NCI-H748 treated with DMSO at 0.1 percent for 48 hours (cell line): ENCODE measurements at places on chromosomes 2 and 18.
A peak's percentile ranks its signal among the peaks of the same experiment; 100 is the strongest.

DNA sequence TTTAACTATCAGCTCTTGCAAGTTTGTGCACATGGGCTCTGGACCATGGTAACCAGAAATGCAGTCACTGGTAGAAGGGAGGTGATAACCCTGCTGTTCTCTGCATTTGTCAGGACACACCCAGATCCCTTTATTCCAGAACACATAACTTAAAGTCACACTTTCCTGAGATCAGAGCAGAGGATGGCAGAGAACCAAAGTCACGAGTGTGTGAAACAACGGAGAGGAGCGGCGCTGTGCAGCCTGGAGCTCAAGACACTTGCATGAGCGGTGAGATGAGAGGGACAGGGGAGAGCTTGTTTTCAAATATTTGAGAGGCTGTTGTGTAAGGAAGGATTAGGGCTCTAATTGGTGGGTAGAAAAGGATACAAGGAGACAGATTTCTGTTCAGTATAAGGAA is 43.3 kb upstream of the AAK1 start:
- DNase-seq: no peak

GRCh38 chr2:55157474-55157884 is 74.6 kb downstream of the CLHC1 start:
- DNase-seq: no peak

- no peak for DNase-seq
These were observed 74.1 kb downstream of the OSBPL6 start for GRCh38 chr2:178268435-178268834.

- DNase-seq: no peak
These were observed 3.7 kb upstream of the SIX3 start for GRCh38 chr2:44937688-44938240.

- DNase-seq: peak; percentile 95
These were observed 164.8 kb upstream of the ACVR2A start for GRCh38 chr2:147679955-147680531.

DNA sequence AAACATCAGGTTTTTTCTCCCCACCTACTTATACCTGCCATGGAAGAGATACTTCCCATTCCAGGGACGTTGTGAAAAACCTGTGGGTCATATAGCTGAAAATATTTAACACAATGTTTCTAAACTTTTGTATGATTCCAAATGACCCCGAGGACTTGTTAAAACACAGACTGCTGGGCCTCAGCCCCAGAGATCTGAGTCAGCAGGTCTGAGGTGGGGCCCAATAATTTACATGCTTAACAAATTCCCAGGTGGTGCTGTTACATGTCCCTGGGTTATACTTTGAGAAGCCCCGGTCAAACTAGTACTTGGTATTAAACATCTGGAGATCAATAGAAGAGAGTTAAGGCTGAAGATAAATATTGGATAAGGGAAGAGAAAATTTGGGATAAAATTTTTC is 71.4 kb upstream of the FRZB start:
- no peak for DNase-seq

- no peak for DNase-seq
These were observed 1.5 kb downstream of the RAX start for GRCh38 chr18:59271606-59272220.

DNA sequence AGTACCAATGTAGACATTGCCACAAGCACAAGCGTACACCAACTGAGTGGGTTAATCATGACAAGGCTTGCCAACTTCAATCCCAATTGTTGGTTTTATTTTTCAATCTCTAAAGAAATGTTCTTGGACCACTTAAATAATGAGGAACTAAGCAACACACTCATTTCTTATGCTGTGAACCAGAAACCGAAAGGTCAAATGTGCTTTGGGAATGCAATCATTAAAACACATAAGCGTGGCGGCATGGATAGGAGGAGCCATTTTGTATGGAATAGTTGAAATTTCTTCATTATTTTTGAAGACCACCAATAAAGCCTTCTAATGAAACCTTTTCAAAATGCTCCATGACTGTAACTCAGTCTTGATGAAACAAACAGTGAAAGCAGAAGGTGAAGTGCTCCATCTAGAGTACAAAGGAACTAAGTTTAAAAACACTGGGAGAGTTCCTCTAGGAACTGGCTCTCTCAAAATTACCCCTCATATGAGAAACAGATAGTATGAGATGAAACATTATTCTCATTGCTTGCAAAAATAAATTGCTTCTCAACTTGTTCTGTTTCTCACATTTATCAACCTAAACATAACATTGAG is 113.2 kb upstream of the CHST9 start:
- peak; percentile 60 for DNase-seq

DNA sequence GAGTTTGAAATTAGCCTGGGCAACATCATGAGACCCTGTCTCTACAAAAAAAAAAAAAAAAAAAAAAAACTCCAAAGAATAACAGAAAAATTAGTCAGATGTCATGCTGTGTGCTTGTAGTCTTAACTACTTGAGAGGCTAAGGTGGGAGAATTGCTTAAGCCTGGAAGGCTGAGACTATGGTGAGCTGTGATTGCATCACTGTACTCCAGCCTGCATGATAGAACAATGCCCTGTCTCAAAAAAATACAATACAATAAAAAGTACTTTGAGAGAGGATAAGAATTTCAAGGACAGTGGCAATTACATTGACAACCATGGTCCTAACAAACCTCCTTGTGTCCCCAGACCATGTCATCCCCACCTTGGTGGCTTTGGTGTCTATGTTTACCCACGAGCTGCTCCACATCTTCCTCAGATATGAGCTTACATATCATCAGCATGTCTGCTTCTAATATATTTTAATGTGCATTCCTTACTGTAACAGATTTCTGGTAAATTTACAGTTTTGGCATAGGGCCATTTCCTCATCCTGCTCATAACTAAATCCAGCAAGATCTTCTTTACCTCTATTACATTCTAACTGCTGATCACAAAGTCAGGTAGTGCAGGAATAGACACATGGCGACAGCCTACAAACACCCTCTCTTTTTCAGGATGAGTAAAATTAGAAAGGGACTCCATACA is 437.7 kb upstream of the HNRNPA3 start:
- no peak for DNase-seq

DNA sequence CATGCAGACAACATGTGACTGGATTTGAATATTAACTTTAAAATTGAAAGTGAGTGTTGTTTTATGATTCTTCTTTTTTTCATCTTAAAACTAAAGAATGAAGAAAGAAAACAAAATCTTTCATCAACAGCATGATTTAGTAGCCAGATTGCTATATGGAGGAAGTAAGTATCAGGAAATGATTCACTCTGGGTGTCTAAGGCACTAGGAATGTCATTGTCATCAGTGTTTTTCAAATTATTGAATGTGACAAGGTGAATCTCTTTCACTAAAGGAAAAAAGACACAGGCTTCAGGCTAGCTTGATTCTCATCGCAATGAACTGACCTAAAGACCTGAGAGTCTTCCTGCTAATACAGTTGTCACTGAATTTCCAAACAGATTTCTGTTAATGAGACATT is 430.1 kb downstream of the FBXO15 start:
- DNase-seq: no peak

- DNase-seq: no peak
These were observed 1469.7 kb upstream of the PIK3C3 start for GRCh38 chr18:40485318-40485717.

DNA sequence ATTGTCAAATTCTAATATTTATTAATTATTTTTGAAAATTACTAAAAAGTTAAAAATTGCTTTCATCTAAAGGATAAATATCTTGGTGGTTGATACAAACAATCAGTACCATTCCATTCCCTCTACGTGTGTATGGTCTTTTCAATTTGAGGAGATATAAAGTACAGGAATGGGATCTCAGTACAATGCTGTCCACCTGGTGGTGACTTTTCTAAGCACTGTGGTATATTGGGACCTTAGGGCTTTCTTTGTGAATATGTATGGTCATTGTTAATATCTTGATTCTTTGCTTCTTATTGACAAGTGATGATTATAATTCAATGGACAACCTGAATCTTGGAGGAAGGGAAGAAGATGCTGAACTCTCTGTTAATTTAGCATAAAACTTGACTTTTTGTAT is 83.1 kb downstream of the NBEAL1 start:
- no peak for DNase-seq

- DNase-seq: no peak
These were observed 55.3 kb downstream of the TWIST2 start for GRCh38 chr2:238903141-238903540.

GRCh38 chr2:147649286-147649685 is 195.5 kb upstream of the ACVR2A start:
- no peak for DNase-seq

DNA sequence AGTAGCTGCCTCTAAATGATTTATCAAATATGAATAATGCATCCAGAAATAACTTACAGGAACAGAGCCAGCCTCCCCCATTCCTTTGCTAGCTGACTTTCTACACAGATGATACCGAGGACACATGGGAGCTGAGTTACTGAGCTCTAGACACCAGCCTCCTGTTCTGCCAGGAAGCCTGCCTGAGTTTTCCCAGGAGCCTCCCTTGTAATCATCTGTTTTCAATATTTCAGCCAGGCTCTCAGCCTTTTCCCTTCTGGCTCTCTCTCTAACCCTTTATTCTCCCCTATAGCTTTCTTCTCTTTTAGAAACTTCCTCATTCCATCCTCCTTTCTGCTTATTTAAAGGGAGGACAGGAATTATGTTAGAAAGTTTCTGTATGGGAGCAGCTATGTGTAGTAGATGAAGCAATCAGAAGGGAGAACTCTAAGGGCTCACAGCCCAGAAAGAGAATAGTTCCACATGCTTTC is 911.6 kb downstream of the TDRD15 start:
- DNase-seq: no peak

DNA sequence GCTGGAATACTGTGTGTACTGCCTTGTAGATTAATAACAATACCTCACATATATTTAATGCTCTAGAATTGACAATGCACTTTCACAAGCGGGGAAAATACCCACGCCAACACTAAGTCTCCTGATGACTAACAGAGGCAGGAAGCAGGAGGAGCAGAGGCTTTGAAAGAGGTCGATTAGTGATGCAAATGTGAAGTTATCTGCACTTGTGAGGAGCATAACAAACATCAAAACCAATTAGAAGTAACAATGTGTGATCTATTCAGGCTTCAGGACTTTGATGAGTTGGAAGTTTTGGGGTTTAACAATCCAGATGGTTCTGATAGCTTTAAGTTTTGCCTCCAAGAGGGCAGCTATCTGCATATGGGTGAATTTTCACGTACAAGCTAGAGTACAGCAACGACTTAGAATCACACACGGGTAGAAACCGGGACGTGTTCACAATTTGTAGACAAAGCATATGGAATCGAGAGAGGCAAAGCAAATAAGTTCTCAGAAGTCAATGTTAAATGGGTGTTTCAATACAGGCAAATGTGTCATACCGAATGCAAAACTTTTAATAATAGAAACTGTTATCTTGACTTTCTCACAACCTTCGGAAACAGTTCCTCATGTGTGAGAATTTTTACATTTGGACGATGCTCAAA is 114.5 kb downstream of the METTL8 start:
- no peak for DNase-seq

GRCh38 chr2:61928826-61929461 is 23.5 kb downstream of the COMMD1 start:
- DNase-seq: no peak

DNA sequence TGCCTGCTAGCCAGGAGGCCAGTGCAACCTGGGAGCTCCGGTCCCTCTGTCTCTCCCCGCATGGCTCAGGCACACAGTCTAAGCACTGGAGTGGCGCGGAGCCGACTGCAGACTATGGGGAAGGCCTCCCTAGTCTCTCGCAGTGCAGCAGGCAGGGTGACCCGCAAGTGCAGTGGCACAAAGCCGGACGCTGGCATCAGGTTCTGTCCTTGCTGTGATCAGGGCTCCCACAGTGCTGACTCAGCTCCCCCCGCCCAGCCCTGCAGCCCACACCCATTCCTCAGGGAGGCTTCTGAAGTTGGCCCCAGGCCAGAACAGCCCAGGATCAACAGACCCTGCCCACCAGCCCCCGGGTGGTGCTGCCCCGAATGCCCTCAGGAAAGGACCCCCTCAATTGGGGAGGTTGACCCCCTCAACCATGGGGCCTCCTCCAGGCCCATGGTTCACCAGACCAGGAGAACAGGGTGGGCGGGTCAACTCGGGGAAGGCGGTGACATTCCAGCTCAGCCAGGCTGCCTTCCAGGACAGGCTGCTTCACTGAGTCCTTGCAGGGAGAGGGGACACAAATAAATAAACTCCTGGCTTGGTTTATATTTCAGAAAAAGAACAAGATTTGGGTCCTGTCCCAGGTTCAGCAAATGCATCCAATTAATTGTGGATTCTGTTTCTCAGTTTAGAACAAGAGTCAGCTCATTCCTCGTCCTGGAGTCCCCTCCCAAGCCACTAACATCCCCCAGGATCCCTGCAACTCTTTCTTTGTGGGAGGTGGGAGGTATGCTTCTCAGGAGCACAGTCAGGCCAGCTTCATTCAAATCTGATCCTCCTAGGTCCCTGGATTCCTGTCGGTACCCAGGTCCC is 12.2 kb downstream of the BIN1 start:
- DNase-seq: no peak

GRCh38 chr2:71901466-71901865 is 246.2 kb downstream of the CYP26B1 start:
- no peak for DNase-seq

- no peak for DNase-seq
These were observed 11.2 kb downstream of the TMEM37 start for GRCh38 chr2:119442850-119443249.

GRCh38 chr18:41899535-41899934 is 55.5 kb upstream of the PIK3C3 start:
- no peak for DNase-seq

DNA sequence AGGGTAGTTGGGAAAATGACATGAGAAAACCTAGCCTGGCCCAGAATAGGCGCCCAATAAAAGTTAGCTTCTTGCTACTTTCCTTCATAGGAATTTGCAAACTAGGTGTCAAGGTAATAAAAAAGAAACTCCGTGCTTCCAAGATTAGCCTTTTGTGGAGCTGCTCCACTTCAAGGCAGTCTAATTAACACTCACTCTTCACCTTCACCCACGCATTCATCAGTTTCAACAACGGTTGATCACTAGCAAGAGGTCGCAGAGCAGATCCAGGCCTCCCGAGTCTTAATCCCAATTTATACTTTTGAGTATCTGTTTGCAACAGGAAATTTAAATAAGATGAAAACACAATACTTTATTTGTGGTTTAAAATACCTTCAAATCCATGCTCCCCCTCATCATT is 39.5 kb upstream of the TANK start:
- DNase-seq: no peak

GRCh38 chr2:72745679-72746368 is 80.0 kb downstream of the EXOC6B start:
- DNase-seq: peak; percentile 14

- DNase-seq: no peak
These were observed 676.8 kb upstream of the RAB6C start for GRCh38 chr2:129302561-129303183.

- DNase-seq: no peak
These were observed 31.5 kb upstream of the KLHL14 start for GRCh38 chr18:32804134-32804888.

DNA sequence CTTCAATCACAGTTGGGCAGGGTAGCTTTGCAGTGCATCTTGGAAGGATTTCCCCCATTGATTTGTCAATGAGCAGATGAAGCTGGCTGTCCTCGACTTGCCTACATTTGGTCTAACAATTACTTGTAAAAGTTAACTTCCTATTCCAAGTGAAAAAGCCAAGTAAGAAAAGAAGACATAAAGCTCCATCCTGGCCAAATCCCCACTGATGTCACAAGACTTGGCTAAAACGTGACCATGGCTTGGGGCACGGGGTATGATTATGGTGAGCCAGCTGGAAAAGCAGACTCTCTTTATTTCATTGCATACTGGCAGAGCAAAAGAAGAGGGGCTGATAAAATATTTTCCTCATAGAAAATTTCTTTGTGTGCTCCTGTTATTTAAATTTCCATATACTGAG is 25.4 kb upstream of the PID1 start:
- DNase-seq: no peak
